ENCODE measurements at places on chromosomes 11 and 22.

GRCh38 chr22:50297510-50298265 lies 9.8 kb downstream of the PLXNB2 start:
- DNase-seq, result no peak

- no peak for DNase-seq
Observed at GRCh38 chr22:24583221-24584165, 9.4 kb downstream of the LRRC75B start.

GRCh38 chr11:94796863-94797262 lies 28.7 kb downstream of the AMOTL1 start:
- DNase-seq, result no peak

DNA sequence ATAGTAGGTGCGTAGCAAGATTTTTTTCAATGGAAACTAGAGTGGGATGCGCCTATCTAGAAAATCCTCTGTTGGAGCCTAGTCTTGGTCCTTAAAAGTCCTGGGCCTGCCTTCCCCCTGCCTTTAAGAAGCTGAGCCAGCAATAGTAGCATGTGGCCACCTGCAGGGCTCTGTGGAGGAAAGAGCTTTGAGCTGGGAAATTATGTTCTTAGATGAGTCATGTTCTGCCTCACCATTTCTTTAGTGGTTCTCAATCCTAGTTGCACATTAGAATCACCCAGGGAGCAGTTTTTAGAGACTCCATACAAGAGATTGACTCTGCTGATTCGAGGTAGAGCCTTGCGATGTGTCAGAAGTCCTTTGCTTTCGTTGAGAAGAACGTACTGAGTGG lies 133.5 kb downstream of the COMMD9 start:
- DNase-seq, result no peak
